ENCODE measurements at places on chromosomes 6 and 20.

- no peak for DNase-seq
Observed at GRCh38 chr6:33708516-33709204, 2.8 kb downstream of the UQCC2 start.

DNA sequence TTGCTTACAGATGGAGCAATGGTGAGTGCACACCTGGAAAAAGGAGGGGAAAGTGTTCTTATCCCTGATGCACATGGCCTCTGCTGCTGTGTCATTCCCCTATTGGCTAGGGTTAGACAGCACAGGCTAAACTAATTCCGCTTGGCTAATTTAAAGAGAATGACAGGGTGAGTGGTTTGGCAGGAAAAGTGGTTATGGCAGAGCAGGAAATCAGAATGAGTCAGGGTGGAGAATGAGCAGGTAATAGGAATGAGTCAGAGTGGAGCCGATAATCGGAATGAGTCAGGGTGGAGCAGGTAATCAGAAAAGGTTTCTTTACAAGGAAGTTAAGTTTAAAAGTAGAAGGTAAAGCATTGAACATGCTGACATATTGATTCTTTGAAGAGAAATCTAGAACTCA, 355.5 kb upstream of the HTR1E start:
- no peak for DNase-seq

DNA sequence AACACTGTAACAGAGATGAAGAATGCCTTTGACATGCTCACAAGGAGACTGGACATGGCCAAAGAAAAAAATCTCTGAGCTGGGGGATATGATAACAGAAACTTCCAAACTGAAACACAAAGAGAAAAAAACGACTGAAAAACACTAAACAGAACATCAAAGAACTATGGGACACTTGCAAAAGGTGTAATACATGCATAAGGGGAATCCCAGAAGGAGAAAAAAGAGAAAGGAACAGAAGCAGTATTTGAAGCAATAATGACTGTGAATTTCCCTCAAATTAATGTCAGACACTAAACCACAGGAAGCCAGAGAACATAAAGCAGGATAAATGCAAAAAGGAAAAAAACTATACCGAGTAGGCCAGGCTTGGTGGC, 117.4 kb upstream of the ARID1B start:
- no peak for DNase-seq

- DNase-seq: no peak
Observed at GRCh38 chr20:44897133-44897532, 11.6 kb downstream of the YWHAB start.

- DNase-seq: no peak
Observed at GRCh38 chr20:1894951-1895673, at the start of gene SIRPA. TSS of gene SIRPA (plus strand) at chr20:1895407. CDS start at chr20:1895448, 41 bp downstream.

DNA sequence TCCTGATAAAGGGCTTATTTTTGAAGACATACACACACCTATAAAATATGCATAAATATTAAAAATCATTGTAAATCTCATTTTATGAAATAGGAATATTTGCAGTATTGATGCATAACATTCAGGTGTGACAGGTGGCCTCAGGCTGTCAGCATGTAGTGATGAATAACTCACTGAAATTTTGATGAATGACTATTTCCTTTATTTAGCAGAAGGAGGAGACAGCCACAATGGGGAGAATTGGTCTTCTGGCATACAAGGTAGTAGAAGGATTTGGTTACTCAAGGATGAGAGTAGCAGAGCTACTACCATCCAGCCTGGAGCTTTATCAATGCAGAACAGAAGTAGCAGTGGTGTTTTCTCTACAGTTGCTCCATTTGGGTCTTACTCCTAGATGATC, 47.2 kb downstream of the RGS17 start:
- no peak for DNase-seq

- DNase-seq: no peak
Observed at GRCh38 chr6:27280540-27281000, 31.5 kb downstream of the POM121L2 start.

GRCh38 chr6:26232306-26232939, 132.6 kb upstream of the BTN3A2 start:
- no peak for DNase-seq

DNA sequence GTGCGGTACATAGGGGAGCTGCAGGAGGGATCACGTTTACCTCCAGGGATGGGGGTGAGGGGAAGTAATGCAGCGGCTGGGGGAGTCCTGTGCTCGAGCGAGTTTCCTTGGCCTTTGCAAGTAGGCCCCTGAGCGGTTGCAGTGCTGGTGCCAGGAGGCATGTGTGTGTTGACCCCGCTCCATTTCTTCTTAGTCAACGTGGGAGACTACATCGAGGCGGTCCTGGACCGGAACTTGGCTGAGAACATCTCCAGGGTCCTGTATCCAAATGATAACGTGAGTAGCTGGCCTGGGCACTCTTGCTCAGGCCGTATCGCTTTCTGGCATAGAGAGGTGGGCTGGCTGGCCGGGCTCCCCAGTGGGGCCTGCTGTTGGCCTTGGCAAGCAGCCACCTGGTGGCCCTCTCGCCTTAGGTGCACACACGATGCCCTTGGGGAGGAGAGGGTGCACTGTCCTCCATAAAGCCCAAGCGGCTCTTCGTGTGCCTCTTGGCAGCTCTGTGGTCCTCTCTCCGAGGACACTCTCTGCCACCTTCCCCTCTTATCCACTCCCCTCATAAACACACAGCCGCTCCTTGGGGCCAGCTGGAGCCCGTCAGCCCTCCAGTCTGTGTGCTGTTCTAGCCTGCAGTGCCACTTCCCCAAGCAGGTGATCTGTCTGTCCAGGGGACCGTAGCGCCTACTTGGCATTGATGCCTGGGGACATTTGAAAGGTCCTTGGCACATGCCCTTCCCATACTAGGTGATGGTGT, 29.3 kb downstream of the PYGB start:
- no peak for DNase-seq

GRCh38 chr20:7770578-7770977, 169.7 kb downstream of the HAO1 start:
- no peak for DNase-seq

DNA sequence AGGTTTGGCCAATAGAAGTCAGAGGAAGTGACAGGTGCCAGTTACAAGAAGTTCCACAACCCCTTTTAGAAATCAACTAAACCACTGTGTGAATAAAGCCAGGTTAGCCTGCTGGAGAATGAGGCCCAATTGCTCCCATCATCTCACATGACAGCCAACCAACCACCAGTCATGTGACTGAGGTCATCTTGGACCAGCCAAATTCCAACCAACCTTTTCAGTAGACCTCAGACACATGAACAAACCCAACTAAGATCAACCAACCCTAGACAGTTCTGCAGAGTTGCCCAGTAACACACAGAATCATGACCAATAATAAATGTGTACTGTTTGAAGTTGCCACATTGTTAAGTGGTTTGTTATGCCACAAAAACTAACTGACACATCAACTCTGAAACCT, 44.6 kb upstream of the GGTLC1 start:
- no peak for DNase-seq

DNA sequence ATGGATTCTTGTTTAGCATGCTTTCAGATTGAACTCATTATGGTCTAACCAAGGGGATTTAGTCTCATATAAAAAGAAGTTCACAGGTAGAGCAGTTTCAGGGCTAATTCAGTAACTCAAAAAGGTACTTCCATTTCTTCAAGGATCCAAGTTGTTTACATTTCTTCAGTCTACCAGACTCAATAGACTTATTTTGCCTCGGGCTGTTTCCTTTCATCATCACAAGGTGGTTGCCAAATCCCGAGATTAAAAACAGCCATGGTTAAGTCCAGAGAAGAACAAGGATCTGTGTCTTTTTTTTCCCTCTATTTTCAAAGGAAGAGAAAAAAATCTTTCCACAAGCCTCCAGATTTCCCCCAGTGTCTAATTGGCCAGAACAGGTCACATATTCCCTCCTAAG, 69.8 kb upstream of the SNX9 start:
- no peak for DNase-seq

- DNase-seq: no peak
Observed at GRCh38 chr6:1735239-1735803, 125.6 kb downstream of the FOXC1 start.

DNA sequence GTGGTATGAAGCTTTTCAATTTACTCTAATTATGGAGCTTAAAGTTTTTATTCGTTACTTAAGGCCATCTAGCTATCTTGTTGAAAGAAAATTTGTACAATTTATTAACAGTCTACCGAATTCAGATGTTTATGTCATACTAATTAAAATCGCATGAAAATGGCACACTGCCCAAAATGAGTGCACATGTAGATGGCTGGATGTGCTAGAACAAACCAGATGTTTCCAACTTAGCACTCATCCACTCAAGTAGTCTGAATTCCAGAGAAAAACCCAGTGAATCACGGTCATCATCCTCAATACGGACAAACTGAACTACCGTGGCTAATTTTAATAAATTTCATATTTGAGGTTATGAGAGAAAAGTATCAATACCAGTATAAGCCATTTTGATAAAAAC, 70.4 kb downstream of the COL12A1 start:
- no peak for DNase-seq

DNA sequence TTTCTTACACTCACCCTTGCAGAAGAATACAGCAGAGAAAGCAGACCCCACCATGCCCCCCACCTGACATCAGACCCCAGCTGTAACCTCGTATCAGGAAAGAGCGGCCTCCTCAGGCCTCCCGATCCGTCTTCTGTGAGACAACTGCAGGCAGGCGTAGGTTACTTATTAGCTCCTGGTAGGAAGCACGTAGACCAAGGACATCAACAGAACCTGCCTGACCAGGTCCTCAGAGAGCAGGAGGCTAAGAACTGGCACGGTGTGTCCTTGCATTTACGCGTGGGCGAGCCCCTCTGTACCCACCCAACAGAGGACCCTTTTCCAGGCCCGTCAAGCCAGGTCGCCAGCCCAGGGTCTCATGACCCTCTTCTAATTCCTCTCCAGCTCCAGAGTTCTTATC, 51.0 kb downstream of the ABHD12 start:
- no peak for DNase-seq

DNA sequence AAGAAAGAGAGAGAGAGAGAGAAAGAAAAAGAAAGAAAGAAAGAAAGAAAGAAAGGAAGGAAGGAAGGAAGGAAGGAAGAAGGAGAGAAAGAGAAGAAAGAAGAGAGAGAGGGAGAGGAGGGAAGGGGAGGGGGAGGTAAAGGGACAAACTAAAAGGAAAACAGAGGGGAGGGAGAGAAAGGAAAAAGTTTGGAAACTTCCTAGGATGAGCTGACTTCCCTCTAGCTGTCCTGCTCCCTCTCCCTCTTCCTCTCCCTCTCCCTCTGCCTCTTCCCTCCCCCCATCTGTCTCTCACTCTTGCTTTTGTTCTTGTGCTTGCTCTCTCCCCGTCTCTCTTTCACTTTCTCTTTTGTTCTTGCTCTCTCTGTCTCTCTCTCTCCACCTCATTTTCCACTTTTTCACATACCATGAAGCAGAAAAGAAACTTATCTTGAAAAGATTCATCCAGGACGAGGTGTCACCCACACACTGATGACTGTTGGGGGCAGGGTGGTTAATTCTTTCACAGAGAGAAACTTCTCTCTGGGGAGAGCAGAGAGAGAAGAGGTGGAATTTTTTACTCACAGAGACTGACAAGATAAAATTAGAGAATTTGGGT, 56.4 kb upstream of the DUSP22 start:
- DNase-seq: no peak

- no peak for DNase-seq
Observed at GRCh38 chr6:140537834-140538705, 1163.6 kb upstream of the CITED2 start.

DNA sequence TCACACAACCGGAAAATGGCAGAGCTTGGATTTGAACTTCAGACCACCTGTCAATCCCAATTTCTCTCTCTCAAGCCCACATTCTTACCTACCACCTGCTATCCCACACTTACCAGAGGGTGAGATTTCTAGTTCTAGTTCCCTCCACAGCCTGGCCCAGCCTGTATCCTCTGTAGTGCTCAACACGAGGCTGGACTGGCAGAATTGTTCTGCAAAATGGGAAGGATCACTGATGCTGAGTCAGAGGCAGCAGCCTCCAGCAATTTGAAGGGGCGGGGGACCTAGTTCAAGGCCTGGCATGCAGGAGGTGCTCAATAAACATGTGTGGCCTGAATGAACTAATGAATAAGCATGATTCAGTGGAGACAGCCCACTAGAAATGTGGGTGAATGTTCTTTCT, 53.6 kb upstream of the TTPAL start:
- DNase-seq: no peak

GRCh38 chr6:23140871-23141270, 571.5 kb downstream of the HDGFL1 start:
- DNase-seq: no peak

DNA sequence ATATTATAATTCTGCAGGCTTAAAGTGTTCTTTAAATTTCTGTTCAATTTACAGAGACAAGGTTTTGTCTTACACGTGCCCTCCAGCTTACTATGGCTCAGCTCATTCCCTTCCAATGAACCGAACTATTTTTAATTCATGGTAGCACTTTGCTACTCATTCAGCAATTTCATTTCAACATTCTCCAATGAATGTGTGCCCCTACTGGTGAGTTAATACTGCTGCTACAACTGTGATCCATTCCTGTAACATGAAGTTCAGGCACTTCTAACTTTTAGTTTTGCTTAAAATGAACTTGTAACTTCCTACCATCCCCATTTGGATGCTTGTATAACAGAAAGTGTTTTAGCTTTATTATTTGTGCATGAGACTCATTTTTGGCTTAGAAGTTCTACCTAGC, 99.7 kb downstream of the F13A1 start:
- DNase-seq: no peak

GRCh38 chr6:68975816-68976215, 340.7 kb downstream of the ADGRB3 start:
- no peak for DNase-seq

- DNase-seq: no peak
Observed at GRCh38 chr20:61923371-61924166, 142.1 kb downstream of the TAF4 start.

DNA sequence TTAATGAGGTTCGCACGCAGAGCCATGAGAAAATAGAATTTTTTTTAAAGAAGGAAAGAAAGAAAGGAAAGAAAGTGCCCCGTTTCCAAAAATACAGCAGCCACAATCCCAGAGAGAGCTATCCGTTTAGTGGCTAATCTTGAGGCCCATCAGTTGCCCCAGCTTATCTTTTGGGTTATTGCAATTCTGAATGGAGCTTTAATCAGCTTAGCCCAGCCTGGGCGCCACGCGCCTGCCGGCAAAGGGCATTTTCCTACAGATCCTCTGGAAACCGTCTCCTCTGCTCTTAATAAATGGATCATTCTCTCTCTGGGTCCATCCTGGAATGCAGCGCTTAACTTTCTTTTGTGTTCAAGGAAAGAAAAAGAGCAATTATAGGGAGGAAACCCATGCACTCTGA, 413.3 kb downstream of the MAFB start:
- DNase-seq: no peak

- no peak for DNase-seq
Observed at GRCh38 chr6:92534109-92534508, 885.2 kb downstream of the EPHA7 start.

DNA sequence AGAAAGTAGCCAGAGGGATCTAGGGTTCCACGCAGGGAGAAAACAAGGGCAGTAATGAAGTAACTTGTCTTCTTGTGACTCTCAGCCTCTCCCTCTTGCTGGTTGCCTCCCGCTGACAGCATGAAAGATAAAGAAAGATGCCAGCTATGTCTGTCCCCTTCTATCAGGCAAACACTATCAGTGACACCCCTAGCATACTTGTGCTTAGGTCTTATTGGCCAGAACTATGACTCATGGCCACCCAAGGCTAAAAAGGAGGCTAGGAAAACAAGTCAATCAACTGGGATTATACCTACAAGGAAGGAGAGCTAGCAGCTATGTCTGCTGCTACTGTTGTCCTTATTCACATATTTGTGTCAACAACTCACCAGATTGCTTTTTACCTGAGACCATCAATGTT, 206.8 kb upstream of the SOX4 start:
- no peak for DNase-seq

Measured in activated naive CD4-positive, alpha-beta T cell (primary cell).